ENCODE measurements at places on chromosomes 3 and 15. TPM values are rescaled to one million over a fixed set of nuclear protein-coding genes. Genes with fewer than 3 reads are reported as not detected.

Gene NRROS
- total RNA-seq = 0.04 TPM

Gene SMCO1
- not detected for total RNA-seq

Gene DCLK3
- total RNA-seq = not detected

Gene TRPM1
- total RNA-seq = not detected

Gene EFHB
- total RNA-seq = 1.5 TPM

Gene C2CD4A
- 0.14 TPM for total RNA-seq

Gene SLC38A3
- total RNA-seq = 0.06 TPM
